ENCODE measurements at places on chromosomes 2 and 18. TPM values are rescaled to one million over a fixed set of nuclear protein-coding genes. Genes with fewer than 3 reads are reported as not detected.

Gene TMEM37
- 3.1 TPM for total RNA-seq

DNA sequence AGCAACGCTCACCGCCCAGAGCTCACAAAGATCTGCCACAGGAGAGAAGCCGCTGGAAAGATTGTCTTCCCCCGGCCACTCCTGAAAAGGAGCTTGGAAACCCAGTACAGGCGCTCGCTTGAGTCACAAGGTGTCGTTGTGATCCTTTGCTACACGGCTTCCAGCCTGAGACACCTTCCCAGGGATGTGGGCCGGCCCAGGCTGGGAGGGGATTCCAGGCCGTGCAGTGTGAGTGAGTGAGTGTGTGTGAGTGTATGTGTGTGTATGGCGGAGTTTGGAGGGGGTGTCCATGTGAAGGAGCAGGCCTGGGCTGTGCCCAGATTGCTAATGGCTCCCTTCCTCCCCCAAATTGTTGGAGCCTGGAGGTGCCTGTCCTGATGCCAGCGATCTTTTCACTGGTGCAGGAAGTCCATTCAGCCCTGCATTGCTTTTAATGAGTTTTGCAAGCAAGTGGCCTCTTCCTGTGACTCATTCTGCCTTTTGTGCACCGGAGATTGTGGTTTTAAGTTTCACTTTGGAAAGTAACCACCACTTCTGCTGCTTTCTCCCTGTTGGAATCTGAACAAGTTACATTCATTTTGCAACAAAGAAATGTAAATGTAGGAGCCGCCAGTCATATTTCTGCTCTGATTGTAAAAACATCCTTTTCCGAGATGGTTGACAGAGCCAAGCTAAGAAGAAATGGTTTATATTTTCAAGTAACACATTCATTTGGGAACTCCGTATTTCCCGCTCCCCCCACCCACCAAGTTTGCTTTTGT lies 83.7 kb downstream of the LPIN1 start:
- peak; percentile 92 for DNase-seq

DNA sequence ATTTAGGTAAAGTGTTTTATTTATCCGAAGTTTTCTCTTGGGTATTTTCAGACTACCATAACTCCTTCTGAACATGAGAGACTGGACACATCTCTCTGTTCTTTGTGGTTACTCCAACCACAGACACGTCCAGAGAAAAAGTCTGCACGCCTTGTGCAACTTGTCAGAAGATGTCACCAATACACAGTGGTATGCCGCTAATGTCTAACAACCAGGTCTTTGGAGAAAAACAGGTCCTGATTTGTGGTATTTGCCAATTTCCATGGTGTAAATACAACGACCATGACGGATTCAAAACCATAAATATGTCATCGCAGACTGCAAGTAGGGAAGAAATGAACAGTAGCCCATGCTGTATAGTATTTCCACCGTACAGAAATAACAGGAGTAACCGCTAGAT lies 620.6 kb upstream of the ID2 start:
- DNase-seq: no peak

- no peak for DNase-seq
Measured at GRCh38 chr18:136433-136832, 21.9 kb upstream of the USP14 start.

- no peak for DNase-seq
Measured at GRCh38 chr2:241860184-241861078, 1.7 kb upstream of the PDCD1 start.

GRCh38 chr2:3535467-3535793 lies 16.1 kb upstream of the ADI1 start:
- DNase-seq: no peak

- peak; percentile 49 for DNase-seq
Measured at GRCh38 chr2:138182937-138183312, 218.7 kb downstream of the HNMT start.

GRCh38 chr2:21441442-21441841 lies 317.7 kb downstream of the TDRD15 start:
- DNase-seq: no peak

Gene ABCB6
- total RNA-seq: 35.3 TPM

- DNase-seq: no peak
Measured at GRCh38 chr2:385785-386184, 97.9 kb upstream of the ALKAL2 start.

Gene ILKAP
- 33.2 TPM for total RNA-seq

Gene HOXD13
- total RNA-seq: not detected

DNA sequence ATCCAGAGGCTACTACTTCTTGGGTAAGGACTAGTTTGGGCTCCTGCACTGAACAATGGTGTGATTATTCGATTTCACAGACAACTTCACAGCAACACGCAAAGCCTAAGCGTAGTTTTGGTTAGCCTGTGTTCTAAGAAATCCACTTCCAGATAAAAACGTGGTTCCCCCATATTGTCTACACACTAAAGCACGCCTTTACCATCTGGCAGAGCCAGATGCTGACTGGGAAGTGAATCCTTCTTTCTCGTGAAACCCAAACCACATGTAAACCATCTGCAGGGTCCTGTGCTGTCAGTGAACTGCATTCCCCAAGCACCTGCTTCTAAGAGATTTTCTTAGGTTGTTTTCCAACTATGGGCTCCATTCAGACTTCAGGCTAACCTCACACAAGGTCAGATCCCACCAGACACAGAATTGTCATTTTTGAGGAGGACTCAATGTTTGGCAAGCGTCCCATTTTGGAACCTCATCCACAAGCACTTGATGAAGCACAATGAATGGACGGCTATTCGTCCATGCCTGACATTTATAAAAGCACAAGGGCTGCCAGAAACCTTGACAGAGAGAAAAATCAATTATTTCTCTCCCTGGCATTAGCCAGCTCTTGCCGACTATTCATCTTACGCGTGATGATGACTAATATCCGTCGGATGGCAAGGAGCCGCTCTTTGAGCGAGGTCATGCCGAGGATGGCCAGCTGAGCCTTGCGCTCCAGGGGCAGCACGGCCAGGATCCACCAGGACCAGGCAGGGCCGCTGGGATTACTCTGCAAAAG lies 38.4 kb downstream of the LONRF2 start:
- DNase-seq: peak; percentile 20

- DNase-seq: no peak
Measured at GRCh38 chr18:29547626-29548025, 1370.7 kb upstream of the CDH2 start.

DNA sequence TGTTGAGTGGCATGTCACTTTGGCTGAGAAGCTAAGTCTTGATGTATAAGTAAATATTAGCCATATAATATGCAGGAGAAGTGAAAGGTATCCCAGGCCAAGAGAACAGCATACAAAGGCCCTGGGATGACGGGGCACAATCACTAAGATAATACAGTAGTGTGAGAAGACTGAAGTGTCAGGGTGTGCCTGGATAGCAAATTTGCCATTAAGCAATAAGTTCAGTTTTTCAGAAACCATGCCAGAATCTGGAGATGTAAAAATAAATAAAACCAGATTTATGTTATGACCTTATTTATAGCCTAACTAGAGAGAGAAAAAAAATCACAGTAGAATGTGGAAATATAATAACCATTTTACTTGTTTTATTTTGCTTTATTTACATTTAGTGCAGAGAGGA lies 1858.7 kb upstream of the CELF4 start:
- DNase-seq: no peak

DNA sequence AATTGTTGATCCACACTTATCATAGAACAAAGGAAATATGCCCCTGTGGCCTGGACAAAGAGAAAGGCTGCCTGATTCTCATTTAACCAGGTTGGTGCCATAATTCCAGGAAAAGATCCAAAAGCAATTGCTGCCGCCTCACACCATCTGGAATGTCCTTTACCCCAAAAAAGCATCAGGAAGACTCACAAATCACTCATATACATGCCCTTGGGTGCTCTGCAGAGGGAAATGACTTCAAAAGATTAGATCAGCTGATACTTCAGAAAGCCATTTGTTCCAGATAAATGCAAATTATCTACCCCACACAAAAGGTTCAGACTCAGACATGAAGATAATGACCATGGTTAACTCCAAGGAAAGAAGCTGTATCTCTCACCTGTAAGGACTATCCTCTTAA lies 285.8 kb downstream of the C1D start:
- DNase-seq: no peak

DNA sequence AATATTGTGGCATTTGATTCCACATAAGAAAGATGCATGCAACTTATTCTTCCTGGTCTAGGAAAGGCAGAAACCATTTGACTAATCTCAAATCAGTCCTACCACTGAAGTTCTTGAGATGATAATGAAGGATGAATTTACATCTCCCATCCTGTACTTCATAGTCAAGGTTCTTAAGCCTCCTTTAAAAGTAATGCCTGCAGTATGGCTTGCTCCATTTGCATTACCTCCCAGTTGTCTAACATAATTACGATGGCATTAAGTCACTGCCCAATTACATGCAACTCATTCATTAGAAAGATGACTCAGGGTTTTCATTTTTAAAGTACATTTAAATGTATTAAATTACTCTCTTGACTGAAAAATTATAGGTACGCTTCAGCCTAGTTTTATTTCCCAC lies 32.2 kb downstream of the THADA start:
- DNase-seq: no peak

Gene CSRNP3
- 20.6 TPM for total RNA-seq

DNA sequence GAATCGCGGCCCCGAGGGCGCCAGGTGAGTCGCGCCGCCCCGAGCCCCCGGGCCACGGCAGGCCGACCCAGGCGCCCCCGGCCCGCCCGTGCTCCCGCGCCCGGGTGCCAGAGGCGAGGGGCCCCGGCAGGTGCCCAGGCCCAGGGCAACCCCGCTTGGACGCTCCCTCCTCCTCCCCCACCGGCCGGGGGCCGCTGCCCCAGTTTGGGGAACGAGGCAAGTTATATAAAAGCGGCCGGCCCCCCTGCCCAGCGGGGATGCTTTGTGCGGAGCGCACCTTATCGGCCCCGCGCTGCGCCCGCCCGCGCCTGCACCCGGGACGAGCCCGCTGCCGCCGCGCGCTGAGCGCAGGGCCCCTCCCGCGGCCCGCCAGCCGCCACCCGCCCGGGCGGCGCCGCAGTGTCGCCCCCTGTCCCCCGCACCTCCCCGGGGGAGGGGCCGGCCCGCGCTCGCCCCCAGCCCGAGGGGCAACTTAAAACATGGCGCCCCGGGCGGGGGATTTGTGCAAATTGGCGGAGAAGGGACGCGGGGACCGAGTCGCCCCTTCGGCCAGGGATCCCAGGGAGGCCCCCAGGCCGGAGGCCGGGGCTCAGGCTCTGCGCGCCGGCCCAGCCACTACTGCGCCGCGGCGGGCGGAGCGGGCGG lies 639 bp downstream of the EPB41L3 start:
- DNase-seq: peak; percentile 41

GRCh38 chr2:223700221-223700620 lies 98.1 kb upstream of the SCG2 start:
- no peak for DNase-seq

- no peak for DNase-seq
Measured at GRCh38 chr2:79788952-79789651, 276.3 kb downstream of the CTNNA2 start.

DNA sequence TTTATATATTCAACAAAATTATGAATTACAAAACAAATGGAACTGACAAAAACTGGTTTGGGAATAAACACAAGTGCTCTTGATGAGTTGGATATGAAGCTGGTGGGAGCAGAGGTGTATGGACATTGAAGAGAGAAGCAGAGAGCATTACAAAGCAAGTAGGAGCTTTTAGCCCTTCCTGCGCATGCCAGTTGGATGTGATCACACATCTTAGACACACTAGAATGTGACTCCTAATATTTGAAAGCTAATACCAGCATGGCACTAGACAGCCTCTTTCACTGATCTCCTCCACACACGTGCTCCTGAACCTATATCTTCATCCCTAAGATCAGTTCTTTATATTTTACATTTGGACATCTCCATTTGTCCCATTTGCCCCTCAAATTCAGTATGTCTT lies 298.1 kb downstream of the MTX2 start:
- no peak for DNase-seq

GRCh38 chr18:13710414-13710831 lies 15.9 kb downstream of the FAM210A start:
- no peak for DNase-seq

- DNase-seq: no peak
Measured at GRCh38 chr18:50396005-50396660, 21.3 kb downstream of the SKA1 start.

Gene TCF23
- not detected for total RNA-seq

Gene FAP
- 50.0 TPM for total RNA-seq

GRCh38 chr2:191218292-191218898 lies 26.8 kb upstream of the MYO1B start:
- DNase-seq: peak; percentile 86

Gene SNED1
- total RNA-seq: 15.0 TPM

Gene FNDC4
- 9.5 TPM for total RNA-seq

Gene PPP1R1C
- 2.5 TPM for total RNA-seq

Gene NFATC1
- 18.6 TPM for total RNA-seq

DNA sequence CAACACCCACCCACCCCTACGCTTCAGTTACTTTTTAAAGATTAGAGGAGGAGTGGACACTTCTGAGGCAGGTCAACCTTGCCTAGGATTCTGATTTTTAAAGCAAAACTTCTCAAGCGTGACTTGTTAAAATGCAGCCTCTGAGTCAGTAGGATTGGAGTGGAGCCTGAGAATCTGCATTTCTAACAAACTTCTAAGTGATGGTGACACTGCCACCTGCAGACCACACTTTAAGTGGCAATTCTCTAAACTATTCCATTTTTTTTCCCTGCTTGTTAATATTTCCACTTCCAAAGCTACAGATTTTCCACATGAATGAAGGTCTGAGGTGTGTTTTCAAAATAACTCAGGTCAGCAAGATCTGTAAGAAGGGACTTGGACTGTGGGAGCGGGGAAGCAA lies 171.1 kb upstream of the CCDC150 start:
- no peak for DNase-seq

- no peak for DNase-seq
Measured at GRCh38 chr2:150586858-150587257, 99.4 kb upstream of the RND3 start.

- DNase-seq: no peak
Measured at GRCh38 chr2:203072371-203072770, 57.7 kb downstream of the NBEAL1 start.

GRCh38 chr2:54348646-54349045 lies 92.6 kb upstream of the TSPYL6 start:
- no peak for DNase-seq

Gene AQP12B
- total RNA-seq: not detected

Gene SPC25
- total RNA-seq: 3.4 TPM

Gene ACYP2
- 39.3 TPM for total RNA-seq

Gene CDH2
- 6.5 TPM for total RNA-seq

DNA sequence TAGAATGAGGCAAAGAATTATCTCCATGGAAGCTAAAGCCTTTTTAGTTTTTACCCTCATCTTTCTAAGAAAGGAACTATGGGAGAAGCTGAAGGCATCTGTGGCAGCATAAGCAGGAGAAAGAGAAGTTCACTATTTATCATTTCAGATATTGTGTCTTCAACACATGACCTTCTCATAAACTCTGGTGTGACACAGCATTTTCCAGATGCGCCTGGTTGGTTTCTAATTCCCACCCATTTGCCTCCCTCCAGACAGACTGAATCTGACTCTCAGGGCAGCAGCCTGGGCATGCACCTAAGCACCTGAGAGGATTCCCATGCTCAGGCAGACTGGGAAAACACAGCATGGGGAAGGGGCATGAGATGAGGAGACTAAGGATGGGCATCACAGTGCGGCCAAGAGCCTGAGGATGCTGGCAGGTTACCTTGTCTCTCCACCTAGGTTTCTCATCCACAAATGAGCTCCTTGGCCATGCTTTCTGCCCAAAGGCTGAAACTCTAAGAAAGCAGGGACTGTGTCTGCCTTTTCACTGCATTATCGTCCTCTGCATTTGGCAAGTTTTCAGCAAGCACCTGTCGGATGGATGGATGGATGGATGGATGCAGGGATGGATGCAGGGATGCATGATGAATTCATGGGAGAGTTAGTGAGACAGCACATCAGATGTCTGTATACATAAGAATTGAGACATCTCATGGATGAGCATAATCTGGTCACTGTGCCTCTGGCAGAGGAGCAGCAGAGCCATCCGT lies 28.8 kb upstream of the SULT1C4 start:
- no peak for DNase-seq

Data from tongue (tissue), 3 donors.